ENCODE measurements at places on chromosomes 16 and 17. TPM values are rescaled to one million over a fixed set of nuclear protein-coding genes. Genes with fewer than 3 reads are reported as not detected.

MPV17L gene
- 5.2 TPM for polyA plus RNA-seq

CPSF4L gene
- not detected for polyA plus RNA-seq

DNA sequence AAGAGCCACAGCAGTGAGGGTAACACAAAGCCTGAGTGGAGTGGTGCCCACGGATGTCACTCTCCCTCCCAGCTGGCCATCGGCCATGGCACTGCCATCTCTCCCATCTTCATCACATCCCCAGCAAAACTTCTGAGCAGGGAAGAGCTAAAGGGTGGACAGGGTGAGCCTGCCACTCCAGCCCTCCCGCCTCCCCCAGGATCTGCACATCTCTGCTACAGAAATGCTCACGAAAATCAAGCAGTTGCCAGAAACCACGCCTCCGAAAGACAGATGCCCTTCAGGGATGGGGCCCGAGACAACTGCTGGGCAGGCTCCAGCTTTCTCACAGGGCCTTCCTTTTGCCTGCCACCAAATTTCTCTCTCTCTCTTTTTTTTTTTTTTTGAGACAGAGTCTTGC, 3.6 kb downstream of the GRIN2C start:
- no peak overlapping the region for H3K4me3 ChIP-seq
- no peaks in the 10 kb centered on the region for H3K36me3 ChIP-seq
- H3K4me1 ChIP-seq = peaks cover 10% of the 10 kb centered on the region
- H3K27ac ChIP-seq = no peak overlapping the region
- H3K27me3 ChIP-seq = peaks cover 85% of the 10 kb centered on the region

DNA sequence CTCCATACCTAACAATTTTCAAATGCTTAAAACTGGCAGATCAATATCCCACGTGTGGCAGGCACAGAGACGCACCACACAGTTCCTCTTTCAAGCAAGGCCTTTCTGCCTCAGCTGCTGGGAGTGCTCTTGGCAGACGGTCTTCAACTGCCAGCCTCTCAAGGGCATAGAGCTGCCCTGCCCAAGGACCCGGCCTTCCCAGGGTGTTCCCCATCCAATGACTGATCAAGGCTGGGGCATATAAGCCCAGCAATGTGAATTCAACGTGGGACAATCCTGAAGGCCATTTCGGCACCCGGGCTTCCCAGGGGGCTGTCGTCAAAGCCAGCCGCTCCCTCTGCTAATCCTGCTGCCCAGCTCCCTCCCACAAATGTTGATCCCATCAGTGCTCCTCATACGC, 107.1 kb downstream of the STX8 start:
- H3K36me3 ChIP-seq = no peaks in the 10 kb centered on the region
- H3K27ac ChIP-seq = no peak overlapping the region
- DNase-seq = no peak

DNA sequence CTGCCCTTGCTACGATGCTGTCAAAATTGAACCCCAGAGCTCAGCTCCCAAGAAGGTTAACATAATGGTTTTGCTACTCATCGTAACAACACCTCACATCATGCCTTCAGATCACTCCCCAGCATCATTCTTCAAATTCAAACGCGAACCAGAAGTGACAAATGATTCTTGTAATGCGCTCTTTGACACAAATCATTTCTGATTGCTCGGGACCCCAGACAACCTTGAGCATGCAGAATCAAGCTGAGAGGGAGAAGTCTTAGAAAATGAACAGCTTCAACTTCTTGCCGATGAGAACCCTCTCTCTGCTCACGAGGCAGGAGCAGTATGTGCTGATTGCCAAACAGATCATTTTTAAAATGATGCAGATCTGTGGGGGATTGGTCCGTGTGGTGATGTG, 241.0 kb upstream of the ASIC2 start:
- H3K27ac ChIP-seq = no peak overlapping the region
- no peak overlapping the region for H3K4me3 ChIP-seq
- H3K27me3 ChIP-seq = no peaks in the 10 kb centered on the region
- H3K36me3 ChIP-seq = no peaks in the 10 kb centered on the region
- DNase-seq = no peak

DNA sequence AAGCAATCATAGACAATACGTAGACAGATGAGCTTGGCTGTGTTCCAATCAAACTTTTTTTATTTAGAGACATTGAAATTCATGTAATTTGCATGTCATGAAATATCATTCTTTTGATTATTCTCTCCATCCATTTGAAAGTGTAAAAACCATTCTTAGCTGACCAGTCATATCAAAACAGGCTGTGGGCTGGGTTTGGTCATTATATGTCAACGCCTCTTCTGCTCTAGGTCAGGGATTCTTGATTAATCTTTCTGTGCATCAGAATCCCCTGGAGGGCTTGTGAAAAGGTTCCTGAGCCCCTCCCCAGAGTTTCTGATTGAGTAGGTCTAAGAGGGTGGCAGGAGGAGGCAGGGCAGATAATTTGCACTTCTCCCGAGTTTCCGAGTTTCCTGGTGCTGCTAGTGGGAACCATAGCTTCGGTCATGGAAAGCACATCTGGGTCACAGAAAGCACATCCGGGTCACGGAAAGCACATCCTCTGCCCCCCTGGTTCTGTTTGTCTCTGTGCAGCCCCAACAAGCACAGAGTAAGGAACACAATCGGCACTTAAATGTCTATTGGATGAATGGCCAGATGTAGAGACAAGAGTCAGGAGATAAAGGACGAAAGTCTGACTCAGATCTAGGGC, 16.4 kb downstream of the PIMREG start:
- H3K27ac ChIP-seq = no peak overlapping the region
- H3K27me3 ChIP-seq = no peaks in the 10 kb centered on the region
- no peak for DNase-seq
- no peaks in the 10 kb centered on the region for H3K36me3 ChIP-seq
- H3K4me1 ChIP-seq = no peaks in the 10 kb centered on the region

Data from heart left ventricle (tissue), 16 donors.